ENCODE measurements at places on chromosomes 5 and 9.

DNA sequence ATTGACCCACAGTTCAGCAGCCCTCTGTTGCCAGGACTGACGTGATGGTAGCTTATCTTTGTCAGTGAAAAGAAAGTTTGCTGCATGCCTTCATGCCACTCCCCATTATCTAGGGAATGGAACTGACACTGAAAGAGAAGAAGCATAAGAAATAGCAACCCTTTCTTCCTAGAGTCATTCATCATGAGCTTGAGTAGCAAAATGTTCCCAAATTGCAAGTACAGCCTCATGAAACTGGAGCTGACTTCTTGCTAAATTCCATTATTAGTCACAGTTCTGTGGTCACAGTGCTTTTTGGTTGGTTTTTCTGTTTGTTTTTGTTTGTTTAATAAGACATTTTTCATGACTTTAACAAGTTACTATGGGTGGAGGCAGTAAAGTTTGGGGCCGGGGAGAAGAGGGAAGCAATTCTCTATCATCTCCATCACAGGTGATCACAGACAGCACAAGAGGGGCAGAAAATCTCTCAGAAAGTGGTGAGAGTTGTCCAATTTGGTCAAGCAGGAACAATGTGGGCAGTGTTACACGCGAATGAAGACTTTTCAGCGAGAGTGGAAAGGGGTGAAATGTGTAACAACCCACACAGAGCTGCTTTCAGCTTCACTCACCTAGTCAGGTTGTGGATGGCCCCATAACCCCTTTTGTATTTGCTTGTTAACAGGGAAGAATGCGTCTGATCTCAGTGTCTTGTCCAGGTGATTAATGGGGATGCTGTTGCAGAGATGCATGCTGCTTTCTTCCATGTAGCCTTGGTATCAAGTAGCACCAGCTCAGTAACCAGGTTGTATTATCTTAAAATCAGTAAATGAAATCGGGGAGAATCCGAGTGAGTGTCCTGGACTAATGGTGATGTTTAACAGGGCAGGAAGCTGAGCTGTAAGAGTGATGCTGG, 440.4 kb downstream of the DMRT2 start:
- ATAC-seq, result no peak

DNA sequence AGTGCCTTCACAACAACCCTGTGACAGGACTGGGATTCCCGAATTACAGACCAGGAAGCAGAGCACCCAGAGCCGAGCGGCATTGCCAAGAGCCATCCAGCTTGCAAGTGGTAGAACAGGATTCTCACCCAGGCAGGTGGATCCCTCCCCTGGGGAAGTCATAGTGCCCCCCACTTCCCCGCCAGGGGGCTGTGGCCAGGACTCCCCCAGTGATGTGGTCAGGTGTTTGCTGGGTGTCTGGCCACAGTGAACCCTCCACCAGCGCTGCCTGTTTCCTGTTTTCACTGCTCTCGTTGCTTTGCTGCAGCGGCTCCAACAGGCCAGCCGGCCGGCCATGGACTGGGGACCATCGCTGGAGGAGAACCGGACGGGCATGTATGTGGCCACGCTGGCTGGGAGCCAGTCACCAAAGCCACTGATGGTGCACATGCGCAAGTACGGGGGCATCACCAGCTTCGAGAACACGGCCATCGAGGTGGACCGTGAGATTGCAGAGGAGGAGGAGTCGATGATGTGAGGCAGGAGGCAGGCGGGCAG, 19.3 kb downstream of the SLC6A7 start:
- no peak for ATAC-seq

DNA sequence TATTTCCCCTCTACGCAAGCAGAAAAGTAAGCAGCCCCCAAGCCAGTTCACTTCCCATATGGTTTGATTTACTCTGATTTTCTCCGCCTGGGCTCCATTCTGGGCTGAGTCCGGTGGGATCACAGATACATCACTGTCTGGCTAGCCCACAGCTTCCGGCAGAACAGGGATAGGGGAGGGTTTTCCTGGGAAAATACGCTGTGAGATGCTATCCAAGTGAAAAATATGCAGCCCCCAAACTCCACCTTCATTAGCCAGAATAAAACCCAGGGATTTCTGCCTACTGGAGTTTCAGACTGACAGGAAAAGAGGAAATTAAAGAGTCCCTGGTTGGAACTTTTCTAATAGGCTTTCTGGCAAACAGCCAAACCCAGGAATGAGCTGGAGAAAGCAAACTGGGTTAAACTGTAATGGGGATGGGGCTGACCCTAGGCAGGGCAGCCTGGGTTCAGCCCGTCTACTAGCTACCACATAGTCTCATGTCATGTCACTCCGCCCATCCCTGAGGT, 16.9 kb upstream of the NIPAL4 start:
- ATAC-seq, result peak; percentile 82

DNA sequence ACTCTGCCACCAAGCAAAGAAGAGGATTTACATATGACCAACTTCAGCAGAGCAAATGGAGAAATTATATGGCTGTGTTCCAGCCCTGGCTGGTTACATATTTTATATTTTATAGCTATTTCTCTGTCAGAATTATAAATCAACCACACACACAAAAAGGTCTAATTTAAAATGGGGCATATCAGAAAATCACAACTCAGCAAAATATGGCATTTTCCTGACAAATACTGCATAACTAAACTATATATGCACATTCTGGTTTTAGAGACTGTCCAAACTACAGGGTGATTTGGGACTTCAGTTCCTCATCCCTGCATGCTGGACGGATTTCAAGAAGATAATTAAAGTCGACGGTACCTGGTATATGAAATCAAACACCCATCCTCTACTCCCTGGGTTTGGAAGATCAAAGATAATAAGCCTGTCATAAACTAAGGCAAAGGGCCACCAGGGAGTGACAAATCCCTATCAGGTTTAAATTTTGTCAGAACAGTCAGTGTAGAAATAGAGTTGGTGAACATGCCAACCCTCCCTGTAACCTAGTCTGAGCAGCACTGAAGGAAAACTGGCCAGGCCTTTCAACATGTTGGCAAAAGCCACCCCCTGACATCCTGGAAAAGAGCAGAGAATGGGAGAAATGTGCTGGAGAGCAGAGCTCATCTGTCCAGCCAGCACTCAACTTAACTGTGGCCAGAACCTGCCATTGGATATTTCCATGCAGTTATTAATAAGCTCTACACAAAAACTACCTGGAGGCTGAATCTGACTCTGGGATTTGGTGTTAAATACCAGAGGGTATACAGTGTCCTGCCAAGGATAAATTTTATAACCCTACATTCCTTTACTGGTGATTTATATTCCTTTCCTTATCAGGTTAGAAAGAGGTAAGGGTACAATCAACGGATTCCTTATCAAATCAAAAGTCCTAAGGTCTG, 235.7 kb downstream of the ENC1 start:
- no peak for ATAC-seq

DNA sequence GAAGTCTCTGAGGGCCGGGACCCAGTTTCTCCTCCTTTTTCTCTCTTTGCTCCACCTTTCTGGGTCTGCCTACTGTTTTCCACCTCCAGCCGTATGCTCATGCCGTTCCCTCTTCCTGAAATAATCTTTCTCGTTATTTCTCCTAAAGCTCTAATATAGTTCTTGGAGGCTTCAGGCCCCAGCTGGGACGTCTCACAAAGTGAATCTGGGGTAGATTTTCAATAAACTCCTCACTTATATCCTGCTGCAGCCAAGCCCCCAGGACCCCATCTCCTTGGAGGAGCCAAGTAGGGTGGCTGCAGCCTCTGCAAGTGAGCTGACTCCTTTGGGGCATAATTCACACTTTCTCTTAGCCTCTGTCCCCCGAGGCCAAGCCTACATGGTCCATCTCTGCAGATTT, 14.2 kb upstream of the CRB2 start:
- no peak for ATAC-seq

GRCh38 chr5:43973318-43973717, 370.3 kb downstream of the NNT start:
- no peak for ATAC-seq

Data from motor neuron (in vitro differentiated cells).